GM19239 (cell line): ENCODE measurements at places on chromosomes 5 and 9.

DNA sequence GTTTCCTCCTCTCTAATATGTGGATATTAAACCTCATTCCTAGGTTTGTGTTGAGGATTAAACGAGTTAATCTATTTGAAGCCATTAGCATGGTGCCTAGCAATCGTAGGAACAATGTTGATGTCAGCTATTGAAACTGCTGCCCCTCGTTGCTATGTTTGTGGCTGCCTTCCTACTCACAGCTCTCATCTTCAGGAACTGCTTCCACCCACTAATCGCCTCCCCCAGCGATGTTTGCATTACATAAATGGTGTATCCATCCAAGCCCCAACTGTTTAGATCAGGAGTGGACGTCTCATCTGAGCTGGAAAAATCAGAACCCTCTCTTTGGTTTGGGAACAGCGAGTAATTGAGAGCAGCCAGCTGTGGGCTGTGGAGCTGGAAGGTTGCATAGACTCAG is 416.6 kb downstream of the ARHGEF28 start:
- DNase-seq = no peak

GRCh38 chr9:32339424-32339823 is 45.0 kb upstream of the ACO1 start:
- no peak for DNase-seq

- DNase-seq = no peak
Measured at GRCh38 chr9:70859694-70860093, 261.7 kb downstream of the TRPM3 start.

DNA sequence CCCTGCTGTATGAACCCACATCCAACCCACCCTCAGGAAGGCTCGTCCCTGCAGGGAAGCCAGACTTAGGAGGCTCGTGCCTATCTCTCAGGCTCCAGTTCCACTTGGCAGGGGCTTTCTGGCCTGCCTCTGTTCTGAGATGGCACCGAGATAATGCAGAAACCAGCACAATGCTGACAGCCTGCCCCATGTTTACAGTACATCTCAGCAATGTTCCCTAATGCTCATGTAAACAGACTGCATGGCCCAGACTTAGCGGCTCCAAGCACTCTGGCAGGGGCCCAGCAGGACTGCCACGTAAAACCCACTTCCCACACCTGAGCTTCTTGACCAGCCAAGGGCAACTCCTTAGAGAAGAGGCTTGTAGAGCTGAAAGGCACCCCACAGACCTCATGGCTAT is 499.5 kb upstream of the BRINP1 start:
- DNase-seq = no peak

GRCh38 chr5:42242881-42243485 is 180.3 kb upstream of the GHR start:
- DNase-seq = no peak

DNA sequence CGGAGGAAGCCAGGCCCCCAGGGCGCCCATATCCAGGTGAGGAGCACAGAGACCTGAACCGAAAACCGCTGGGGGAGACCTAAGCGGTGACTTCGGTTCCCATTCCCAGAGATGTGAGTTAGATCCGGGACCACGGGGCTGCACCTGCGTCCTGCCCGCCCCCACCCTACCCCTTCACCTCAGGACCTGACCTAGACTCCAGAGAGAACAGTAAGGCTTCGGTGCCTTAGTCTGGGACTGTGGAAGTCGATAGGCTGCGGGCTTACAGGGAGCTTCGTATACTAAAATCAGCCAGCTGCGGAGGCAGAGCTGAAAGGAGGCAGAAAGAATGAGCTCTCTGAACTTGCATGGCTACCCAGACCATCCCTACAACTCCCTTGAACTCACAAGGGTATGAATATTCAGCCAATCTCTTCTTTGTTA is 518 bp upstream of the FAM13B start:
- DNase-seq = no peak

DNA sequence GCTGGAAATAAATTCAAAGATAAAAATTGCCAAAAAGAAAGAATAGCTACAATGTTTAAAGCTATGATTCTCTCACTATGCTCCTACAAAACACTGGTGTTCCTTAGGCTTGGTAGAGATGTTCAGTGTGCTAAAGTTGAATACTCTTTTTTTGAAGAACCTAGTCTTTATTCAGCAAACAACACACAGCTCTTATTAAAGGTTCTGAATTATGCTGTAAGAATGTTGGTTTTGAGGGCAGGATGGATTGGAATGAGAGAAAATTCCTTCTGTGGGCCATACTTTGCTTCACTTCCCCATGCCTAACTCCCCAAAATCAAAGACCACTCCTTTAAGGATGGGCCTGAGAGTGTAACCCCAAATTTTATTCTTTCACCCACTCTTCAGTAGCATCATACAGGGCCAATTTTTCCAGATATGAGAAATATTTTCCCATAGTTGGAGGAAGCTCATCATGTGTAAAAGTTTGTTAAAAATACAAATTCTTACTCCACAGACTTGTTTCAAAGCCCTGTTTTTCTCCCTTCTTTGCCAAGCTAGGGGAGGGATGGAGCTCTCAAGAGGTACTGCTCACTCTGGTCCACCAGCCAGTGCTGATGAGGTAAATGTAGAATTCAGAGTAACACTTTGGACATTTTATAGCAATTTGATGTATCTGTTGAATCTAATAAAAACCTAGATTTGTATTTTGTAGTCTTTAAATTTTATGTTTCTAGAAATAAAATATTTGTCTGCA is 99.3 kb downstream of the GDNF start:
- no peak for DNase-seq

DNA sequence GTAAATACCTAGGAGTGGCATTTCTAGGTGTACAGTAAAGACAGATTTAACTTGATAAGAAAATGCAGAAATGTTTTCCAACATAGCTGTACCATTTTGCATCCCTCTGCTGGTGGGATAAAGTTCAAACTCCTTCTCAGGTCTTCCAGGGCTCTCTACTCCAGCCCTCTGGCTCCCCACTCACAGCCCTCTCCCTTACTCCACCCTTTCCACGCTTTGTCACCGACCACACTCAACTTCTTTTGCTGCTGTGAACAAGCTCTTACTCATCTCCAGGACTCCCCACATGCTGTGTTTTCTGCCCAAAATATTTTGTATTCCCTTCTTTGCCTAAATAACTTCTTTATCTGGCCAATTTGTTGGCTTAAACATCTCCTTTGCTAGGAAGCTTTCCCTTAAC is 90.6 kb upstream of the OSMR start:
- DNase-seq = no peak

DNA sequence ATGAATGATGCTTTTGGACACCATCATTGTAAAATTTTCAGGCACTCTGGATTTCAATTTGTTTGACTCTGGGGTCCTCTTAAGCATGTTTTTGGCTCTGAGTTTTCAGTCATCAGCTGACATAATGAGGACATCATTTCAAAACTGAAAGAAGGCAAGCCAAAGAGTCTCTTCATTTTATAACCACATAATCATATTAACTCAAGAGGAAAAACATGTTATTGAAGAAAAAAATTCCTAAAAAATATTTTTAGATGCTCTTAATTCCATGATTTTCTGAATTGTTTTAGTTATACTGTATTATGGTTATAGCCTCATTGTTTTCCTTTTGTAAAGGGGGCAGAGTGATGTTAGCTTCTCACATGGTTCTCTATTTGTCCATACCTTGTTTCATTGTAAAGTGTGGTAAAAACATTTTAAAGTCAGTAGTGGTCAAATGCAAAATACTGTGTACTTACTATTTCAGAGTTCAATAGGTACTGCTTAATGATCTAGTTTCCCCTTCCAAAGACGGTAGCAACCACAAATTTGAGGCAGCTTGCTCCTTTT is 472.1 kb downstream of the DMRT2 start:
- DNase-seq = no peak

- no peak for DNase-seq
Measured at GRCh38 chr5:78638423-78638822, 10.1 kb downstream of the LHFPL2 start.

DNA sequence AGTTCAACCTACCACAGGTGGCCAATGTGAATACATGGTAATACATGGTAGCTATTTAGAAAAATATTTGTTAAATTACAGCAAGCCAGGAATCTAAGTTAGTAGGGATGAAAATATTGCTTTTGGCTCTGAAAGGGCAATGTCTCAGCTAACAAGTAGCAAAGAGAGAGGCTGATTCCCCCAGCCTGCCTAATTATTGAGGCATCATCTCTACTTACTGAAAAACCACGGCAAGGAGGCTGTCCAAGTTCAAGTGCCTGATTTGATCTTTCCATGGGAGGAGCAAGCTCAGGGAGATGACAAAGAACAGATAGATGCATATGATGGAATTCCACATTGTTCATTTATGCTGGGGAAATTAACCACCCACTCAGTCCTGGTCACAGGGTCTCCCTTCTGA is 28.7 kb upstream of the UBTD2 start:
- DNase-seq = no peak

DNA sequence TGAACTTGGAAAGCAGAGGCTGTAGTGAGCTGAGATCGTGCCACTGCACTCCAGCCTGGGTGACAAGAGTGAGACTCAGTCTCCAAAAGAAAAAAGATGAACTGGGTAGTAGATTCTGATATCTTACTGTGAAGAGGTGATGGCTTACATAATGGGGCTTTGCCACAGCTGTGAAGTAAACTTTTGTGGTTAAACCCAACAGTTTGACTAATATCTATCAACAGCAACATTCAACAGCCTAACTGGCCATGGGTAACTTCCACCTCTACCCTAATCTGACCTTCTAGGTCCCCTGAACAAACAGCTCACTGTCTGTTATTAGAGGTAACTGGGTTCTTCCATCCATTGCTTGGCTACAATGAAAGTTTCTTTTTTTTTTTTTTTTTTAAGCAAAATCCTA is 52.1 kb downstream of the TLE1 start:
- DNase-seq = no peak

DNA sequence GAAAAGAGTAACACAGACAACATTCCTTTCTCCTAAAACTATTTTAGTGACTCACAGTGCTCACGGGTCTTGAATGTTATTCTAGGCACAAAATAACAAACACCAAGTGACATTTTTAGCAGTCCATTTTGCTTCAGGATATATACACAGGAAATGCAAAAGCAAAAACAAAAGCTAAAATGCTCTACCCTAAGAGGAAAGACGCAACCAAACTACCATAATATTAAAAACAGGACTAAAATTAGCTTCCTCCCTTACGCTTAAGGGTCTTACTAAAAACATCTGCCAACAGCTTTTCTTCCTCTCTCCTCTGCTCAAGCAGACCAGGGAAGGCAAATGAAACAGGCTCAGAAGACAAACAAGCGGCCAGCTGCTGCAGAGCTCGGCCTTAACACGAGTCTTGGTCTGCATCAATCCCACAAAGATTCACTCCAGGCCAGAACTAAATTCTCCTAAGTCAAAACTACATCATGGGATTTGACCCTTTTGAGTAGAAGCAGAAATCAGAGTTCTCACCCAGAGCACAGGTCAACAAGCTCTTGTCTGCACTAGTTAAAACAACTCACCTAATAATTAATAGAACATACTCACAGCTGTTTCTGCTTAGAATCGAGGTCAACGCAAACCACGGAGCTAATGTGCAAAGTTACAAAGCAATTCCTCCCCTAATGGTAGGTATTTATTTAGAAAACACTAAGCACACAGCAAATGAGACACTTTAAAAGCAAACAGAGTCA is 62.3 kb downstream of the RAPGEF1 start:
- DNase-seq = no peak

DNA sequence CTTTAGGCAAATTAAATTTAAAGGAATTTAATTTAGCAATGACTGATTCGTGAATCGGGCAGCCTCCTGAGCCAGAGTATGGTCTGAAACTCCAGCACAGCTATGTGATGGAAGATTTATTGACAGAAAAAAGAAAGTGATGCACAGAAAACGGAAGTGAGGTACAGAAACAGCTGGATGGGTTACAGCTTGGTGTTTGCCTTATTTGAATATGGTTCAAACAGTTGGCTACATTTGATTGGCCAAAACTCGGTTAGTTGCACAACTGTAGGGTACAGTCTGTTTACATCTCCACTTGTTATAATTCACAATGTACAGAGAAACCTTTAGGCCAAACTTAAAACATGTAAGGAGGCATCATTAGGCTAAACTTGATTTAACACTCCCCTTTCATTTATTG is 1716.1 kb upstream of the C9orf72 start:
- no peak for DNase-seq

DNA sequence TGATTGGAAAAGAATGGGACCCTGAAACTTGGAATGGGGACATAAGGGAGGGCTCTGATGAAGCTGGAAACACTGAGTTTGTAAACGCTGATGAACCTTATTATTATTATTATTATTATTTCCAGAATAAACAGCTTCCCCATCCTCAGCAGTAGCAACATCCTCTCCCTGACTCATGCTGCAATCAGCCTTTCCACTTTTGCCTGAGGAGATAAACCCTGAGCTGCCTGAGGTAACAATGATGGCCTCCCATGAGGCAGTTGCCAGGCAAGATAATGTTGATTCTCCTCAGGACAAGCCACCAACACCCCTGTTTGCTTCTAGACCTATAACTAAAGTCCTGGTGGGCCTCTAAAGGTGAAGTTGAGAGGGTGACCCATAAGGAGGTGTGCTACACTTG is 139.2 kb upstream of the ATP10B start:
- no peak for DNase-seq

DNA sequence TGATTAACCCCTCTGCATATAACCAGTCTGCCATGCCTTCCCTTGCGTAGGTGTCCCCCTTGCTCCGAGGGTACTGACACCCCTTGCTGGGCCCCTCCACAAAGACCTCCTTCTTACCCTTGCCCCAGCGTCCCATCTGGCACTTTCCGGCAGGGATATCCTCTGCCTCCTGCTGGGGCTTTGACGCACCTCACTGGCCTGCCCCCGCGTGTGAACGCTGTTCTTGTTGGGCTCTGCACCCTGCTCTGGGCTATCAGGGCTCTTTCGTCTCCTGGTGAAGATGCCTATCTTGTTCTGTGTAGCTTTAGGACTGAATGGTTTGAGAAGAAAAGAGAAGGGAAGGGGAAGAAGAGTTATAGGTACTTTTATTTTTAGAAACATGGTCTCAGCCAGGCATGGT is 53.0 kb downstream of the SUB1 start:
- DNase-seq = no peak

DNA sequence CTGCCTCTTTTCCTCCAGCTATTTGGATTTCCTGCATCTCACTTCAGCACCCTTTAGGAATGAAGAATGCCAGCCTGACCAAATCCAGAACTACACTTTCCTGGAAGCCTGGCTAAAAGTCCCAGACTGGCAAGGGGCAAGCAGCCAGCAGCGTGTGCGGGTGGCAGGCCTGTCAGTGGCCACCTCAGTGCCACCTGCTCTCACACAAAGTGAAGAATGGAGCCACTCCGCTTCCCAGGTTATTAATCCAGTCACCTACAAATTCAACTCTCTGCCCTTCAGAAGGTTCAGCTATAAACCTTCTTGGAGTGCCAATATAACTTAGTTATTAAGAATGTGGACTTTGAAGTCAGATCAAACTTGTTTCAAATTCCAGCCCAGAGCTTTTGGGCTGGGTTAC is 6.7 kb upstream of the ALDOB start:
- no peak for DNase-seq
